ENCODE measurements at places on chromosomes 7 and 10.

DNA sequence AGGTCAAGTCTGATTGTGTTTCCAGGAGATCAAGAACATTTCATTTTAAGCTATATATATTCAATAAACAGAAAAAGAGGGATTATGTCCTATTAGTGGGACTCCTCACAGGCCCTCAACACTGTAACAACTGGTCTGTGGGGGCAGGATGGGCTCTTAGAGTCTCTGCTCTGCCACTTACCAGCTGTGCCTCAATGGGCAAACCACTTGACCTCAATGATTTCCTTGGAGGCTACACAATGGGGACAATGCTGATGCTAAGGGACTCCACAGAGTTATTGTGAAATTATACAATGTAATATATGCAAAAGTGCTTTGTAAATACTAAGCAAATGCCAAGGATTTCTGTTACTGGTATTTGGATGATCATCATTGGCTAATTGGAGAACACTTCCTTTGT, 33.2 kb upstream of the MXI1 start:
- DNase-seq = no peak

GRCh38 chr10:31011665-31012022, 20.0 kb downstream of the ZNF438 start:
- DNase-seq = no peak

DNA sequence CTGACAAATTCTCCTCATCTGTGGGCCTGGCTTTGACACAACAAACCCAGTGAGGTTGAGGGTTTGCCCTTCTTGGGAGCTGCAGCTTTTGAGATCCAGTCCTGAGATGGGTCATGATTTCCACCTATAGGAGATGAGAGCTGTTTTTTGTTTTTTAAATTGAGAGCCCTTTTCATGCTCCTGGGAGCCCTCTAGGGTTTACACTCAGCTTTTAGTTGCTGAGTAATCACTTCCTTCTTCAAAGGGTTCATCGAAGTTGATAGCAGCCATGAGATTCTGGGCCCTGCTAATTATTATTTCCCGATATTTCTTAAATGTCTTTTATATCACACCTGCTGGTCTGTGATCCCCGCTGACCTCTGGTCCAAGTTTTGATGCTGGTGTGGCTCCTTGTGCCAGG, 47.3 kb upstream of the VIPR2 start:
- DNase-seq = no peak

GRCh38 chr7:48428091-48428684, 256.9 kb downstream of the ABCA13 start:
- DNase-seq = no peak

- DNase-seq = no peak
Observed at GRCh38 chr7:117012284-117012683, 59.0 kb downstream of the ST7 start.

- no peak for DNase-seq
Observed at GRCh38 chr7:20980668-20981264, 194.1 kb upstream of the SP8 start.

DNA sequence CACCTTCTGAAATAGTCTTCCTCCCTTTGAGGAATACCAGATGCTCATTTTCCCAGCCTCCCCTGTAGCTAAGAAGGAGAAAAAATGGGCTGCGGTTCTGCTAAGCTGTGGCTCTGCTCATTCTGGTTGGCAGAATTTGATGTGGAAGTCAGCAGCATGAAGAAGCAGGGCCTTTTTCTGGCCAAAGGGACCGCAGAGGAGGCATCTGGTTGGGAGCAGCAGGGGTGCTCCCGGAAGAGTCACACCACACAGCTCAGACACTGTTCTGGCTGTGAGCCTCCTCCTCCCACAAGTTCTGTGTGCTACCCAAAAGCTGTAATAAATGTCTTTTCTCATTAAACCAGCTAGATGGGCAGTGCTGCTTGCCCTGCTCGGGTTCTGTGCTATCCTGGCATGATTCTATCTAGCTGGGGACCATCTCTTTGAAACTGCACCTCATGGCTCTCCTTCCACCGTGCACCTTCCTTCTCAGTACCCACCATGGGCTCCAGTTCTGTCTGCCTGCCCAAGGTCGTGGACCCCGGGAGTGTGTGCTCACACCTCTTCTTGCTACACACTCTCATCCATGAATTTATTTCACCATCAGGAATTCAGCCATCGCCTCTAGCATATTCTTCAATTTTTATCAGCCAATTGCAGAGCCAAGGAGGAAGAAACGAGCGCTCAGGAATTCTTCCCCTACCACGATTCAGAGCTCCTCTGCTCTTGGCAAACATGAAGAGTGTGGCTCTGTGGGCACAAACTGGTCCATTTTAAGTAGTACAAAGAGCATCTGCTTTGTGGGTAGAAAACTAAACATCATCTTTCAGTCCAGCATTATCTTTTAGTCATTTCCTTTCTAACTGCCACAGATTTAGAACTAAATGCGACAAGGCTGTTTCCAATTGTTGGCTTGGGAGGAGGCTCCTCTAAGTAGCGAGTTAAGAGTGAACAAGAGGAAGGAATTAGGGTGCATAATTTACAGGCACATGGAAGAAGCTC, 76.9 kb downstream of the FAM171A1 start:
- no peak for DNase-seq

DNA sequence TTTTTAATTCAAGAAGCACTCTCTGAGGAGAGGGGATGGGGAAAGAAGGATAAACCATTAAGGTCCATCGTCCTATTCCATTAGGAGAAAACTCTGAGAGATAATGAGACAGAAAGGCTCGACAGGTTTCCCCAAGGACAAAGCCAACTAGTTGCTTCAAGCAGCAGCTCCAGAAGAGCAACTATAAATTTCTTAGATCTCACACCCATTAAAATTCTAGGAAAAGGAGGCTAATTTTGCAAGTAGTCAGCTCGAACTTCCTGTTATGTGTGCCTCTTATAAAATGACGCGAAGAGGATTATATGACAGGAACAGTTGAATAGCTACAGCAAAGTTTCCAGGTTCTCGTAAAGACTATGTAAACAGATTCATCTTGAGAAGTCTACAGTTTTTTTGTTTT, 52.0 kb upstream of the ST8SIA6 start:
- DNase-seq = no peak

GRCh38 chr7:5502721-5503243, 79.1 kb upstream of the TNRC18 start:
- no peak for DNase-seq

- DNase-seq = no peak
Observed at GRCh38 chr10:110345286-110345685, 40.6 kb upstream of the SMNDC1 start.

- no peak for DNase-seq
Observed at GRCh38 chr10:1089017-1089689, 33.0 kb downstream of the WDR37 start.

DNA sequence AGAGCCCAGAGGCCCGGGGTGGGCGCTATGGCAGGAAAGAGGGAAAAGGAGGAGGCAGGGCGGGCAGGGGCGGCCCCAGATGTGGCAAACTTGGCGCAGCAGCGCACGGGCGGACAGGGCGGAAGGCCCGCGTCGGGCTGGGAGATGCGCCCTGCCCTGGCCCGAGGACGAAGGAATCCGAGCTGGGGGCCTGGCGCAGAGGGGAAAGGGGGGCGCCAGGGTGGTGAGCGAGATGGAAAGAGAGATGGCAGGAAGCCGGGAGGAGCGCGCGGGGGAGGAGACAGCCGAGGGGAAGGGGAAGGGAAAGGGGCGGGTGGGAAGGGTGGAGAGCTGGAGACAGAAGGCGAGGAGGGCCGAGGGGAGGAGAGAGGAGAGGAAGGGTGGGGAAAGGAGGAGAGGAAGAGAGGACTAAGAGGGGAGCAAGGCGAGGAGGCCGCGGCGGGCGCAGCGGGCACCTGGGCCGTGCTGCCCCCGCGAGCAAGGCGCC, at the start of gene MARVELD1:
Gene MARVELD1 (plus strand): TSS at position 392 of the 487 bp plus-strand sequence. CDS start 147 bp downstream, outside the sequence.
- peak; percentile 92 for DNase-seq

- DNase-seq = no peak
Observed at GRCh38 chr7:155881471-155882350, 69.4 kb upstream of the SHH start.

- no peak for DNase-seq
Observed at GRCh38 chr10:22849077-22849805, 78.6 kb upstream of the ARMC3 start.

DNA sequence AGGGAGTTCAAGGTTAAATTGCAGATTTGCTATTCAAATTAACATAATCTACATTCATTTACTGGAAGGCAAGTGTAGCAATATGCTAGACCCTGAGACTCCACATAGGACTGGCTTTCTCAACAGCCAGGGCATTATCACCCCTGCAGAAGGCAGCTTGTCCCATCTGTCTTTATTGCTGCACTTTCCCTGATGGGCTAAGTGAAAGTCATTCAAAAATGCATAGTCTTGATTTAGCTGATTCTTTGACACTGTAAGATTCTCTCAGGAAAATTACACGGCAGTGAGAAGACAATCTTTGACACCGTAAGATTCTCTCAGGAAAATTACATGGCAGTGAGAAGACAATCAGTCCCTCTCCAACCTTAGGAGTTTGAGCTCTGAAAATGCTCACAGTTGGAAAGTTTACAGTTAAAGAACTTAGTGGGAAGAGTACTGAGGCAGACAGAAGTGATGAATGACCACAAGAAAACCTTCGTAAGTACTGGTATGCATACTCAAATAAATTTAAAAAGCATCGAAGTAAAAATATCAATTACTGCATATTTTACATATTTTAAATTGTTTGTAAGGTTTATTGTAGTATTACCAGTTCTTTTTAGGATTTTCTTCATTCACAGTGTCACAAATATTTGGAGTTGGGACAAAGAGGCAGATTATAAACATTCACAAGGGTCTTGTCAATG, 88.9 kb downstream of the RAPGEF5 start:
- DNase-seq = no peak
